ENCODE measurements at places on chromosomes 16 and 17.

DNA sequence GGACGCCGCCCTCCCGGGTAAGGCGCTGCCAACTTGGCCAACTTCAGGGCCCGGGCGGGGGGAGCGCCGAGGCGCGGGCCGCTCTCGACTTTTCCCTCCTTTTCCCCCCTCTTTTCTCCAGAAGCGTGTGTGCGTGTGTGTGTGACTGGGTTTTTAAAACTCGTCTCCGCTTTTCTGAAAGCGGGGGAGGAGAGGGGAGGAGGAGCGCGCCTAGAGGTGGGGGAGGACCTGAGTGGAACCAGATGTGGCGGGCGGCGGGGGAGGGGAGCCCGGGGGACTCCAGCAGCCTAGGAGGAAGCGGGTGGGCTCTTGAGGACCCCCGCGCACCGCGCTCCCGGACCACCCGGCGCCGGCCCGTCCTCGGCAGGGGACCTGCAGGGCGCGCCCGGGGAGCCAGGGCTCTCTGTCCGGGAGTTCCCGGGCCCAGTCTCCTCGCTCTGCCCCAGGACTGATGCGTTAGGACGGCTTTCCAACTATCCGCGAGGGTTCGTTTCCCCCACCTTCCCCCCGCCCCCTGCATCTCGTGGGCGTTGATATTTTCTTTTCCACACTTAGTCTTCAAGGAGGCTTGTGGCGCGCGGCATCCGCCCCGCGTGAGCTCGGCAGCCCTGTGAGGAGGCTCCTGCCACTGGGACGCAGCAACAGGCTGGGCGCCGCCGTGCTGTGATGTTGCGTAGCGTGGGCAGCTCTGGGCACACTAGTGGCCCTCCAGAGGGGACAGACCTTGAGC lies 599 bp downstream of the MRC2 start:
- ATAC-seq: peak; percentile 41

- no peak for ATAC-seq
These were observed 2.0 kb upstream of the GLIS2 start for GRCh38 chr16:4313563-4314531.

GRCh38 chr17:49616601-49617131 lies 41.0 kb downstream of the NXPH3 start:
- no peak for ATAC-seq

DNA sequence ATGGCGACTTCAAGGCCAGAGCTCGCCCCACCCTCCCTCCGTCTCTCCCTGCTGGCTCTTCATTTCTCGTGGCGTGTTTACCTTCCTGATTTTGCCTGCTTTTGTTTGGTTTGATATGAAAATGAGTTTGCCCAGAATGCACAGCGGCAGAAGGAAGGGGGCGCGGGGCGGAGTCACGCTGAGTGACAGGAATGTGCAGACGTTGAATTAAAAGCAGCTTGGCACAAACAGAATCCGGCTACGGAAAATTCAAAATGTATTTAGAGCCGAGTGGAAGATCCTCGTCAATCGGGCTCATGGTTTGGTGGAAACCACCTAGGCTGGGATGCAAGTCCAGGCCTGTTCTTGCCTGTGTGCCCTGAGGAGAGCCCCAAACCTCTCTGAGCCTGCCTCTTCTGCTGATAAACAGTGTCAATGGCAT lies 102.7 kb downstream of the SDK2 start:
- ATAC-seq: no peak

GRCh38 chr17:69207151-69207550 lies 21.5 kb downstream of the ABCA10 start:
- no peak for ATAC-seq

- ATAC-seq: no peak
These were observed 74.7 kb upstream of the CA10 start for GRCh38 chr17:52233176-52233575.

- no peak for ATAC-seq
These were observed 27.2 kb upstream of the ITGAX start for GRCh38 chr16:31327646-31328225.

- no peak for ATAC-seq
These were observed 254.6 kb downstream of the HS3ST3A1 start for GRCh38 chr17:13346996-13347762.

- no peak for ATAC-seq
These were observed 215.4 kb downstream of the CHD9NB start for GRCh38 chr16:52837251-52837650.

- no peak for ATAC-seq
These were observed 2.1 kb downstream of the IFT20 start for GRCh38 chr17:28333083-28333746.

GRCh38 chr16:27314161-27314723 lies 468 bp downstream of the IL4R start:
- ATAC-seq: peak; percentile 8

DNA sequence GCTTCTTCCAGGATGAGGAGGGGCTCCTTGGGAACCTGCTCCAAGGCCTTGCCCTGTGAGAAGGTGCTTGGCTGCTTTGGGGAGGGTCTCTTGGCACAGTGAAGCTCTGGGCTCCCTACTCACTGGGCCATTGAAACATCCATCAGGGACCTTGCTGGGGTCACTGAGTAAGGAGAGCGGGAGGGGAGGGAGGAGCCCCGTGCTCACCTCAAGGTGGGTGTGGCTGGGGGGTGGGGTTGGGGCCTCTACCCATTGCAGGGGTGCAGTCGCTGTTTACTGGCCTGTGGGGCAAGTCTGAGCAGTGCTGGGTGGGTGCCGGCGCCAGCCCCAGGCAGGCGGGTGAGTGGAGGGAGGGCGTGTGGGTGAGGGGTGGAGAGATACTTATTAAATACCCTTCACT lies 9.9 kb downstream of the TNS4 start:
- ATAC-seq: no peak

DNA sequence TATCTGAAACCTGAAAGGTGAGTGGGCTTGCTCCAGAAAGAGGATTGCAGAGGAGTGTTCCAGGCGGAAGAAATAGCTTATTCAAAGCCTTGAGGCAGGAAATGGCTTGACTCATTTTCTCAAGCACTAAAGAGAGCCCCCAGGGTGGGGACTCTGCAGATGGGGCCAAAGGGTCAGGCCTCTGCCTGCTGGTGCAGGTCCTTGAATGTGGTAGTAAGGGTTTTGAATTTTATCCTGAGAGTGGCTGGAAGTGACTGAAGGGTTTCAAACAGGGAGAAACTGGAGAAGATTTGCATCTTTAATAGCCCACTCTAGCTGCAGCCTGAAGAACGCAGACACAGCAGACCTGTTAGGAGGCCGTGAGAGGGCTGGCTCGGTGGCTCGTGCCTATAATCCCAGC lies 144.4 kb downstream of the CCT6B start:
- no peak for ATAC-seq

DNA sequence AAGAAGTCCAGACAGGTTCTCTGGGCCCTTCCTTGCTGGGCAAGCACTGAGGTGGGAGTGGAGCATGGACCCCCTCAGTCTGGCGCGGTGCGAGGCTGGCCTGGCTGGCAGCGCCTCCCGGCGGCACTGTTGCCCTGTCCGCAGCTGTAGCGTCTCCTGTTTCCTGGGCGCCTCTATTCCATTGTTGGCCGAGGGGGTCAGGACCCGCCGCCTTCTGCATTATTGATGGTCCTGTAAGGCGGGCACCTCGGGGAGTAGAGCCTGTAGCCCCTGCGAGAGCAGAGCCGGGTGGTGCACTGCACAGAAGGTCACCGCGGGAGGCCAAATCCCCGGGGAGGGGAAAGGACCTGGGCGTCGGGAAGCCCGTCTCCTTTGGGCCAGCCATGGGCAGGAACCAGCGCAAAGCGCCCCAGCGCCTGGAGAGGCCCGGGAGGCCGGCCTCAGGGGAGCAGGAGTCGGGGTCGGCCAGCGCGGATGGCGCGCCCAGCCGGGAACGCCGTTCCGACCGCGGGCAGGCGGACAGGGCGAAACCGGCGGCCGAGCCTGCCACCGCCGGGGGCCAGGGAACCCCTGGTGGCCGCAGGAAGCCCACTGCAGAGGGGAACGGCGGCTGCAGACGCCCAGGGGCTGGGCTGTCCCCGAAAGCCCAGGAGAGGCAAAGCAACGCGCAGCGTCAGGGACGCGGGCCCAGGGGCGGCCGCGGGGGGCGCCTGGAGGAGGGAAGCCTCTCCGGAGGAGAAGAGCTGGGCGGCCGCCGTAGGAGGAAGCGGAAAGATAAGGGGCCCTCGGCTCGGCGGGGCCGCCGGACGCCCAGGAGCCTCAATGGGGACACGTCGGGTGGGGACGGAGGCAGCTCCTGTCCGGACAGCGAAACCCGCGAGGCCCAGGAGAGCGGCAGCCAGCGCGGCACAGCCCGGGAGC lies at the start of gene MYO15B:
Gene MYO15B (plus strand): TSS at position 126 of the 921 bp plus-strand sequence. CDS start 258 bp downstream, at position 384.
- ATAC-seq: peak; percentile 57

DNA sequence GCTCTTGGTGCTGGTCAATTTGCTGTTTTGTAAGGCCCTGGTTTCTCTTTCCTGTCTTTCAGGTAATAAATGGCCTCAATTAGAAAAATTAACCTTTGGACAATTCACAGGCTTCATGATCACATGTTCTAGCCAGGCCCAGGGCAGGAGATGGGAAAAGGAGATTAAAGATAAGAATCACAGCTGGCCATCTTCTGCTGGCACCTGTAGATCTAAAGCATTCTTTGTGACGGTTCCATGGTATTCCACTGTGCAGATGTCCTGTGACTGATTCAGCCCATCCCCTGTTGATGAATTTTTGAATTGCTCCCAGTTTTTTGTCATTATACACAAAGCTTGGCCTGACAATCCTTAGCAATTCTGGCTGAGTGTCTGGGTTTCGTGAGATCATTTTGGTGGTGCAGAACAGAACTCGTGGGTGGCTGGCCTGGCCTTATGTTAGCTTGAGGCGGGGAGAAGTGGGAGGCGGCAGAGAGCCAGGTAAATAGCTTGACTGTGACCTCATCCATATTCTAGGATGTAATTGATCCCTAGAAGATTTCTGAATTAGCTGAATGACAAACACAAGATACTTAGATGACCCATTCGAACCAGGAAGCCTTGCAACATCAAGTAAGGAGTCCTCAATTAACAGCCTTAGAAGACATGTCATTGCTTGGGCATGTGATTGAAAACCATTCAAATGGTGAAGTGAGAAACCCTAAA lies 14.1 kb downstream of the TMC5 start:
- ATAC-seq: no peak

DNA sequence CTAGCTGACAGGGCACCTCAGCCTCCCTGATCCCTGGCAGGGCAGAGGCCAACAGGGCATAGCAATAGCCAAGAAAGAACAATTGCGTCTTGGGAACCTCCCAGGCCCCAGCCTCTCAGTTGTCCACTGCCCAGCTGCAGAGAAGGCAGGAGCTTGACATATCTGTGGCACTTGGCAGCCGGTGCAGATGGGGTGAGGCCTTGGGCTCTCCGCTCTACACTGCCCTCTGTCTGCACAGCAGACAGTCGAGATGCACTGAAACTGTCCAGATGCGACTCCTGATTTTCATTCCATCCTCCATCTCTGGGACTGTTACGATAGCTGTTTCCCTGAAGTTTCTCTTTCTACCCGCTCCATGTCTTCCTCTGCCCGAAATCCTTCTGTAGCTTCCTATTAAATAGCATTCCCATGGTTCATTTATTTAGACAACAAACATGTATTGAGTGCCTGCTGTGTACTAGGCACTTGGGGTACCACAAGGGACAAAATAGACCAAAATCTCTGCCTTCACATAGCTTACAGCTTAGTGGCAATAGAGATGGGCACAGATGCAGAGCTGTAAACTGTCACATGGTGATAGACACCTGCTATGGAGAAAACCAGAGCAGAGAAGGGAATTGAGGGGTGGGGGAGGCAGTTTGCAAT lies 3.3 kb downstream of the POLR3E start:
- ATAC-seq: no peak

DNA sequence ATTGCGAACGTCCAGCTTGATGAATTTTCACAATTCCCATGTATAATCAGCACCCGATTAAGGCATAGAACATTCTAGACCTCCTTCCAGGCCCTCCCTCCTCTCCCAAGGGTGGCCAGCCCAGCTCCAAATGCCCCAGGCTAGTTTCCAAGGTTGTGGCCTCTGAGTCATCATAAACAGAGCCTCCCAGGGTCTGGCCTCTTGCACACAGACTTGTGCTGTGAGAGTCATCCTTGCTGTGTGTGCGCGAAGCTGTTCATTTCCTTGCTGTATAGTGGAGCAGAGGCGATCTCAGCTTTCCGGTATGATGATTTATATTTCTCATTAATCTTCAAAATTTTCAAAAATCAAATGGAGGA lies 20.5 kb upstream of the JPH3 start:
- no peak for ATAC-seq

DNA sequence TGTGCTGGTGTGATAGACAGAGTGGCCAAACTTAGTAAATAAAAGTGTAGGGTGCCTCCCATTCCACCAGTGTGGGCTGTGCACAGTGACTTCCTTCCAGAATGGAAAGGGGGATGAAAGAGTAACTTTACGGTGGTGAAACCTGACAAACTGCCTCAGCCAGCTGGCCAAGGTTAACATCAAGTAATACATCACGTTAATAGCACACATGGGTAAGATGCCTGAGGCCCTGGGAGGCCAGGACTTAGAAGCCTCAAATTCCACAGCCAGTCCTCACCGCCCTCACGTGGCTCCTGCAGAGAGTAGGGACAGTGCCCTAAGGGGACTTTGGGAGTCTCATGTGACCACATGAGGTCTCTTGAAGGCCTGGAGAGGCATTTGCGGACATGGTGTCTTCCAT lies 14.1 kb downstream of the RMI2 start:
- ATAC-seq: no peak

DNA sequence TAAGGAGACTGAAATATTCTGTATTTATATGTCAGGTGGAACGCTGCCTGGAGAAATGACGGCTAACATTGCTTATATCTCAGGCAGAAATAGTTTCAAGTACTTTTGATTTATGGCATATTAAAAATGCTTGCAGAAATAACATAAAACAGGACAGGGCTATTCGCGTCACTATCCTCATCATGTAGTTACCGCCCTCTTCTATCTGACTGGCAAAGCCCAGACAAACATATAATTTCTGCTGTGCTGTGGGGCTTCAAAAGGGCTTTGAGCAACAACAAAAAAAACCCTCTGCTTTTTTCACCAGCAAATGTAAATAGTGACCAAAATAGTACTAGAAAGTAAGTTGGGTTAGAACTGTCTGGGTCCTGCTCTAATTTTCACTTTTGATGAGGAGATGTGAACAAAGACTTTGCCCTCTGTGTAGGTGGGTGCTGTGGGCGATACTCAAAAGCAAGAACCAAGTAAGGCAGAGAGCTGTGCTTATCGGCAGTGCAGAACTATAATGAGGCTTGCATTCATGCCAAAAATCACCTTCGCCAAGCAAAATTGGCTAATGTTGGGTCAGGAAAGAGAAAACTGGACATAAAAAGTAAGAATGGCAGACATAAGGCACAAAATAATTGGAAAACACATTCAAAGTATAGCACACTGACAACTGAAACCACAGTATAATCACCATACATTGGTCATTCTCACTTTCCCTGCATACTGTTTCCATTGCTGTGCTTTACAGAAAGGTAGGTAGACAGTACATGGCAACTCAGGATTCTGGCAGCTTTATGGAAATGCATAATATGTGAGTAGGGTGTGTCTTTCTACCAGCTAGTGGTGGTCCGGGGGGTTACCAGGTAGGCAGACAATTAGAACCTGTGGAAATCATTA lies 151.2 kb upstream of the AXIN2 start:
- ATAC-seq: no peak

DNA sequence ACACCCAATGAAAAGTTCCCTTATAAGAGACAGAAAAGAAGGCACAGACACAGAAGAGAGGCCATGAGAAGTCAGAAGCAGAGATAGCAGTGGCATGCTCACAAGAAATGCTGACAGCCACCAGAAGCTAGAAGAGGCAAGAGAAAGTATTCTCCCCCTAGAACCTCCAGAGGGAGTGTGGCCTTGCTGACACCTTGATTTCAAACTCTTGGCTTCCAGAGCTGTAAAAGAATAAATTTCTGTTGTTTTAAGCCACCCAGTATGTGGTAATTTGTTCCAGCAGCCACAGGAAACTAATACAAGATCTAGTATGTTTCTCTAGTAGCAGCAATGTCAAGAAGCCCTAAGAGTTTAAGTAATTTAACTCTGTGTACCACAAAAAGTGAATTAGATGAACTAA lies 87.2 kb upstream of the NOG start:
- ATAC-seq: no peak
